ENCODE measurements at places on chromosomes 7 and 10. TPM values are rescaled to one million over a fixed set of nuclear protein-coding genes. Genes with fewer than 3 reads are reported as not detected.

The ADAM22 gene
- total RNA-seq: 2.0 TPM

The MACC1 gene
- total RNA-seq: under 0.01 TPM

The SPDYE6 gene
- total RNA-seq: not detected

The ABCB4 gene
- total RNA-seq: 6.5 TPM

The PLCE1 gene
- total RNA-seq: 23.0 TPM

The OPN4 gene
- total RNA-seq: not detected

The HDAC9 gene
- total RNA-seq: 83.8 TPM

The WAC gene
- 162 TPM for total RNA-seq

The IKZF1 gene
- total RNA-seq: 2.5 TPM

The DNAJC1 gene
- 87.0 TPM for total RNA-seq

The LEP gene
- 0.15 TPM for total RNA-seq

The FAM13C gene
- 79.9 TPM for total RNA-seq

The NANOS1 gene
- total RNA-seq: 21.7 TPM
